ENCODE measurements at places on chromosomes 4 and X. TPM values are rescaled to one million over a fixed set of nuclear protein-coding genes. Genes with fewer than 3 reads are reported as not detected.

CD38 gene
- total RNA-seq, result 2.6 TPM

NAA11 gene
- not detected for total RNA-seq

TRIM60 gene
- total RNA-seq, result not detected

CTAG1B gene
- total RNA-seq, result not detected

CYTL1 gene
- 3.0 TPM for total RNA-seq

CFAP99 gene
- total RNA-seq, result not detected

RASSF6 gene
- total RNA-seq, result 41.7 TPM

GRCh38 chr4:128663325-128663724 is 146.2 kb upstream of the JADE1 start:
- DNase-seq, result peak; percentile 67

GRCh38 chrX:68846536-68846935 is 17.7 kb downstream of the EFNB1 start:
- no peak for DNase-seq

- no peak for DNase-seq
These were observed 22.1 kb upstream of the RRAGB start for GRCh38 chrX:55695227-55696018.

DNA sequence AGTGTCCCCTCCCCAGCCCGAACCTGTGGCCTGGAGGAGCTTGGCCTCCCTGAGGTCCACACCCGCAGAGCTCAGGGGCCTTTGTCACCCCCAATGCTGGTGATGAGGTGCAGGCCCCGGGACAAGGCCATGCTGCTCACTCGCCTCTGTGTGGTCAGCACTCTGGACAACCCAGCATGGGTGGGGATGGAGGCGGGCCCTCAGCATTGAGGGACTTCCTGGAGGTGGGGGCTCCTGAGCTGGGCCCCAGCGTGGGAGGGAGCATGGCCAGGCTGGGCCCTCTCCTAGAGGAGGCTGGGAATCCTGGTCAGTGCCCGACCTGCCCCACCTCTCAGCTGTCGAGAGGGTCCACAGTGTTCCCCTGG is 30.6 kb downstream of the TACC3 start:
- no peak for DNase-seq

- DNase-seq, result no peak
These were observed 2.8 kb upstream of the NKX1-1 start for GRCh38 chr4:1409079-1409478.

GRCh38 chrX:34881671-34882070 is 60.9 kb upstream of the FAM47B start:
- DNase-seq, result no peak

DNA sequence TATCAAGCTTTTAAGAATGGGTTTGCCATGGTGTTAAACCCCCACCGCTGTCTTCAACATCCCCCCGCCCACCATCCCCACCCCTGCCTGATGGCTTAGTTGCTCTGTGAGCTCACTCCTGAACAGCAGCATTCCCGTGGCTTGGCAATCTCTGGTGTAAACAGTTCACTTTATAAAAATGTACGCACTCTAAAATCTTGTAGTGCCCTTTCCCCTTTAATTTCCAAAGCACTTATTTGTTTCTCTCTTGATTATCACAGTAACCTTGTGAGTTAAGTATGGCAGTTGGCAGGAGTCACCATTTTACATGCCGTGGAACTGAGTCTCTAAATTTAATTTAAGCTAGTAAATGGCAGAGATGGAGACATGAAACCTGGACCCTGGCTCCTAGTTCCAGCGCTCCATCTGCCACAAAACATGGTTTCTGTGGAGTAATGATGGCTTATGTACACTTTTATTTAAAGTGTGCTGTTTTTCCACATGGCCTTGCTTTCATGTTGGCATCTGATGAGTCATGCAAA is 123.1 kb downstream of the AFF1 start:
- no peak for DNase-seq

DNA sequence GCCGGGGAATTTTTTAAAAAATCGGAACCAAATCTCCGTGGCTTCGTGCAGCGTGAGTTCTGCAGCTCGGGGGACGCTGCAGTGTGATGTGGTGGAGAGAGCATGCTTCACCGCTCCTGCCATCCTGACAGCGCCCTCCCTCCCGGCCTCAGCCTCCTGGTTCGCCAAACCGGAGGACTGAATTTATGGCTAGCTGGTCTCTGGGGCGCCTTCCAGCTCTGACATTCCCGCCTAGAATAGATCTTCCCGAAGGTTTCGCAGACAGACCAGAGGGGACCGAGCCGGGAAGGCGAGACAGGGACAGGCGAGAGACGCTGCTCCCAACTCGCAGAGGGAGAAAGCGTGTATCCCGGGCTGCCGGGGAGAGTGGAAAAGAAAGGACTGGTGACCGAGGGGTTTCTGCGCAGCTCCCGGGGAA is 25.9 kb downstream of the HOPX start:
- peak; percentile 77 for DNase-seq

GRCh38 chrX:120732879-120733278 is 103.0 kb upstream of the C1GALT1C1 start:
- DNase-seq, result no peak

DNA sequence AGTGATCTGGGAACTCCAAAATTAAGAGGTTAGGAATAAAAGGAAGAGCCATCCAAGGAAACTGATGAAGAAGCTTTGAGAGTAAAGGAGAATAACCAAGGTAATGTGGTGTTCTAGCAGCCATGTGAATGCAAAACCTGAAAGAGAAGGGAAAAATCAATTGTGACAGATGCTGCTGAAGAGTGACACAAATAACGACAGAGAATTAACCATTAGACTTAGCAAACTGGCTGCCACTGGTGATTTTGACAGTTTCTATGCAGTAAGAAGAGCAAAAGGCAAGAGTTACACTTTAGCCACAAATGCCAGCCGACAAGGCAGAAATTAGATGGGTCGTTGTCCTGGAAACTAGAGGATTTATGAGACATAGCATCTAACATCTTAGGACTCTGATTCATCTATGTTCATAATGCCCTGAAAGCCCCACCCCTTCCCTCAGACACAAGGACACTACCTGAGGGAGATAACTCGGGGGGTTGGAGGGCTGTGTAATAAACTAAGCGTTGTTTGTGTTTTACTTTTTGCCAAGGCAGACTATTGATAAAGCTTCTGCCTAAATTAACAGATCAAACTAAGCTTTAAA is 13.0 kb upstream of the TMEM144 start:
- DNase-seq, result no peak

DNA sequence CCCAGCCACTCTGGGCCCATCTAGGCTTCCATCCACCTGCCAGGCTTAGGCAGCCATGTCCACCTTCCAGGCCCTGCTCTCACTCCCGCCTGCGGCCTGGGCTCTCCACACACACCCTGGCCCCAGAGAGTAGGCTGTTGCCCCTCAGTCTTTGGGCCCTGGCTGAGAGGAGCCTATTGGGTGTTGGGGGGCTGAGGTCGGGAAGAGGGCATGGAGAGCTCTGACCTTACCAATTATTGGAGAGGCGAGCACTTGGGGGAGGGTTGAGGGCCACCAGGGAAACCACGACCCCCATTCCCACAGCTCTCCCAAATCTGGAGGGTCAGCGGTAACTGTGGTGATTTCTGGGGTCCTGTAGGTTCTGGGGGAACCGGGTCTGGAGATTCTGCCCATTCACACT is 38.2 kb downstream of the HTRA3 start:
- DNase-seq, result no peak

- DNase-seq, result no peak
These were observed 24.1 kb downstream of the HPRT1 start for GRCh38 chrX:134484039-134484438.

DNA sequence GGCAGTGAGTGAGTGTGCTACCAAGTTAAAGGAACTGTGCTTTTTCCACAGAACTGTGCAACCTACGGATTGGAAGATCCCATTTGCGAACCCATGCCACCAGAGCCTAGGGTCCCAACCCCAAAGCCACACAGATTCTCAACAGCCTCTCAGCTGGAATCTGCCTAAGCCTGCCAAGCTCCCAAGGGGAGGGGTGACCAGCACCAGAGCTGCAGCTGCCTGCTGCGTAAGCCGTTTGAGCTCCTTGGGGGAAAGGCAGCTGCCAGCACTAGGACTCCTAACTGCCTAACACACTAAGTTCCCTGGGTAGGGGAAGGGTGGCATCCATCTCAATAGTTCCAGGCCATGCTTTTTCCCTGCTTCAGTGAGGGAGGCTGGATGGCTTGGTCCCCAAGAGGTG is 738.1 kb upstream of the PRKX start:
- no peak for DNase-seq

- DNase-seq, result no peak
These were observed 32.8 kb downstream of the CLDN22 start for GRCh38 chr4:183287309-183287659.

GRCh38 chrX:9955506-9955905 is 11.7 kb upstream of the CLDN34 start:
- DNase-seq, result no peak

- no peak for DNase-seq
These were observed 113.9 kb downstream of the CT47B1 start for GRCh38 chrX:120761810-120762209.

GRCh38 chr4:138868562-138868961 is 147.0 kb upstream of the NOCT start:
- DNase-seq, result no peak
